Gastroesophageal sphincter (tissue), 4 donors: ENCODE measurements at places on chromosomes 1 and 21. TPM values are rescaled to one million over a fixed set of nuclear protein-coding genes. Genes with fewer than 3 reads are reported as not detected.
A peak's percentile ranks its signal among the peaks of the same experiment; 100 is the strongest.

DNA sequence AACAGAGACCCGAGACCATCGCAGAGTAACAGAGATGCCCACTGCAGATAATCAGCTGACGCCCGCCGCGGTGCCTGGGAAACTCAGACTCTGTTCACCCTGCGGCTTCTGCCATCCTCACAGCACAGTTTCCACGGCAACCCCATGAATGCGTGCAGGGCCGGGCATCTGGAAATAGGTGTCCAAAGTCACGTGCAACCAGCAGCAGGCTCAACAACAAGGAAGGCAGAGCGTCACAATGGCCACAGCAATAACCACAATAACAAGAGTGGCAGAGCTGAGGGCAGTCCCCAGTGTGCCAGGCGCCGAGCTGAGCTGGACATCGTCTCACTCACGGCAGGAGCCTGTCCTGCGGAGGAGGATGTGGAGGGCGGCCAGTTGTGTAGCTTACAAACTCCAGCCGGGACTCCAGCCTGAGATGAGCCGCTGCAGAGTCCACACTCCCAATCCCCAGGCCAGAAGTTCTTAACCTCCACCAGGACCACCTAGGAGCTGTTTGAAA lies 102.0 kb downstream of the CRYAA start:
- no peak for ATAC-seq

DNA sequence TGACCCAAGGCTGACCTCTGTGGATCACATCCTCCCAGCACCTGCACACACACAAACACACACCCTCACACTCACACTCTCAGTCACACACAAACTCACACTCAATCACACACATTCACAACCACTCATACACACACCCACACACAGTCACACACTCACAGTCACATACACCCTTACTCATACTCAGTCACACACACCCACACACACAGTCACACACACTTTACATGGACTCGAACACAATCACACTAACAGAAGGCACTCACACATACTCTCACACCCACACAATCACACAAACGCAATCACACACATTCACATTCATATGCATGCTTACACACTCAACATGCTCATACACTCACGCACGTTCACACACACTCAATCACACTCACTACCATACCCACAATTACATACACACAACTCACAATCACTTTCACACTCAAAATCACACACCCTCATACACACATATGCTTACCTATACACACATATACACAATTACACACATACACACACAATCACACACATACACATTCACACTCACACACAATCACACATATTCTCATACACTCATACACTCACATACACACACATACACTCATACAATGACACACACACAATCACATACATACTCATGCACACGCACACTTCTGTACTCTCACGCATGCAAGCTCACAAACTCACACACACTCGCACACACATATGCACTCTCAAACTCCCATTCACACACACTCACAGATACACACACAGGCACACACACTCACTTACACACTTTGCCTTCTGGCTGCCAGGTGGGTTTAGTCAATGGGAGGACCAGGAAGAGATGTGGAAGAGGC lies 6.1 kb downstream of the MEGF6 start:
- ATAC-seq = no peak

GRCh38 chr1:211583011-211583992 lies 4.3 kb upstream of the SLC30A1 start:
- no peak for ATAC-seq

DNA sequence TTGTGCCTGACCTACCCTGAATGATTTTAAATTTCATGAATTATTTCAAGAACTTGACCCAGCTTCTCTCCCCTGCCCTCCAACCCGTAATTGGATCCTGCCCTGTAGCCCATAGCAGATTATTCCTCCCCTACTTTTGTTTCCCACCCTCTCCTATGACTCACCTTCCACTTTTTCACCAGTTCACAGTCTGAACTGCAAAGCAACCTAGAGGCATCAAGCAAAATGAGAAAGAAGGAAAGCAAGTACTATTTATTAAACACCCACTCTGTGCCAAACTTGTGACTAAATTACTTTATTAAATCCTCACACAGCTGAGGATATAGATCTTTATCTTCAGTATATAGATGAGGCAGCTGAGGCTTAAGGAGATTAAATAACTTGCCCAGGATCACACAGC lies 20.7 kb upstream of the IKBKE start:
- no peak for ATAC-seq

GRCh38 chr21:43770066-43770655 lies 5.9 kb downstream of the CSTB start:
- no peak for ATAC-seq

DNA sequence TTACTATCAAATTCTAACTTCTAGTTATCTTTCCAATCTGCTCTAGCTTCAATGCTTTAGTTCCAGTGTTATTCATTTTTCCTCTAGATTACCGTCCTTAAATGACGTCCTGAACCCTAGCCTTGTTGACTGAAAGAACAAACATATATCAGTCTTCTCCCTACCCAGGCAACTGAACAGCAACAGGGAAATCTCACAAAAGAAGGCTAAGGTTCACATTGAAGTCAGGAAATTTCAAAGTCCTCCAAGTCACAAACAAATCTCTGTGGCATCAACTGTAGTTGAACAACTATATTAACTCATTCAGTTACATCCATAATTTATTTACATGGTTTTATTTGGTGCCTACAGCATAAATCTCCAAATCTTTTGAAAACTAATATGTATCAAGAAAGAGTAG lies 19.5 kb downstream of the FOXJ3 start:
- no peak for ATAC-seq

GRCh38 chr21:41304068-41304720 lies 12.4 kb upstream of the FAM3B start:
- no peak for ATAC-seq

DNA sequence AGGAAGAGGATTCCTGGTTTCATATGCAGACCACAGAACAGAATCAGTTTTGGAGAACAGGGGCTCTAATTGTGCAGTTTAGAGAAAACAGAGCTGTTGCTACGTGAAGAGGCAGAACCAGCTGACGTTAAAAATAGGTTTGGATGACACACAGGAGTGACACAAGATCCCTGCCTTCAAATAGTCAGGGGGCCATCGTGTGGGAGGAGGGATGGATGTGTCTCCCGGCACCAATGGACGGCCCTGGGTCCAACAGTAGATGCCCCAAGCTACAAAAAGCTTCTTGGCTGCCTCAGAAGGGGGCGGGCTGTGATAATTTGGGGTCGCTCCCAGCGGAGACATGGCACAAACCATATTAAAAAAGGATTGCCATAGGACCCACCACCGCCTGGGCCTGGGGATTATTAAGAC lies 87.8 kb downstream of the MRPL37 start:
- ATAC-seq = peak; percentile 23

GRCh38 chr1:44089371-44090048 lies 29.1 kb upstream of the KLF17 start:
- ATAC-seq = no peak

DNA sequence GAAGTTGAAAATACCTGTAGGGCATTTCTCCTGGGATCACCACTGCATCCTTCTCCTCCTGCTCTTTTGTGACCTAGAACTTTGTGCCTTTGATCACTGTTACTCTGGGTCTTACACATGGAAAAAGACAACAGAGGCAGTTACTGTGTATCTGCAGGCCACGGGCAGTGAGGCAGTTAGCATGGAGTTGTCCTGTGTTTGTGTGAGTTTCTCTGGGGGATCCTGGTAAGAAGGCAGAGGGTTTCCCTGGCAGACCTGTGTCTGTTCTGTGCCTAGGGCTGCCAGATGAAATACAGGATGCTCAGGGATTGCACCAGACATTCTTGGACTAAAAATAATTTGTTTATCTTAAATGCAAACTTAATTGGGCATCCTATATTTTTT lies 44.4 kb upstream of the SCCPDH start:
- no peak for ATAC-seq

DNA sequence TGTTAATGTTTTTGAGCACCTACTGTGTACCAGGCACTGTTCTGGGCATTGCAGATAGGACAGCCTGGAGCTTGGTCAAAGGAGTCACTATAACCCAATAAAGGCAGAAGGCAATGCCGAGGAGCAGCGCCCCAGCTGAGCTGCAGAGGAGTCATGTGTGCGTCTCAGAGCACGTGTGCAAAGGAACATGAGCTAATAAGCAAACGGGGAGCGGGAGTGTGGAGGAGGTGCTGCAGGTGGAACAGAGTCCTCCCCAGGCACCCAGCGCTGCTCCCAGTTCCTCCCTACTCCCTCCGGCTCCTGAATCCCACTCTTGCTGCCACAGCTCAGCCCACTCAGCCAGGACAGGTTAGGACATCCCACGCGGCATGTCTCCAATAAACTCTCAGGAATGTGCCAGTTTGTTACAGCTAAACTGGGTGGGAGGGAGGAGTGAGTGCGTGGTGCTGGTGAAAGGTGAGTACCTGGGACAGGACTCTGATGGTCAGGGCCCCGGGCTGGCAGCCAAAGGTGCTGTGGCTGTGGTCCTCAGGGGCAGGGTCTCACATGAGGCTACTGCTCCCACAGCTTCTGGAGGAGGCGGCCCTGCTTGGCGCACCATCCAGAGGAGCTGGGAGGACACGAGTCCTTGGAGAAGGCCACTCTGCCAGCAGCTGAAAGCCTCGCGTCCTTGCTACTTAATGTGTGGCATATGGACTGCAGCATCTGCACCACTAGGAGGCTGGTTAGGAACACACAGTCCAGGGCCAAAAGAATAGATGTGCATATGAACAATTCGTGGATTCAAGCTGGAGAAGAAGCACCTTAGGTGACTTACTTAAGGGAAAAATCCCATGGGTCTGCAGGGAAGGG lies 52.3 kb downstream of the GRIK3 start:
- no peak for ATAC-seq

- no peak for ATAC-seq
Observed at GRCh38 chr1:154712166-154712810, 104.3 kb upstream of the ADAR start.

GRCh38 chr1:159914252-159915018 lies 10.9 kb downstream of the TAGLN2 start:
- no peak for ATAC-seq

- ATAC-seq = no peak
Observed at GRCh38 chr1:31943546-31944184, 5.5 kb upstream of the PTP4A2 start.

DNA sequence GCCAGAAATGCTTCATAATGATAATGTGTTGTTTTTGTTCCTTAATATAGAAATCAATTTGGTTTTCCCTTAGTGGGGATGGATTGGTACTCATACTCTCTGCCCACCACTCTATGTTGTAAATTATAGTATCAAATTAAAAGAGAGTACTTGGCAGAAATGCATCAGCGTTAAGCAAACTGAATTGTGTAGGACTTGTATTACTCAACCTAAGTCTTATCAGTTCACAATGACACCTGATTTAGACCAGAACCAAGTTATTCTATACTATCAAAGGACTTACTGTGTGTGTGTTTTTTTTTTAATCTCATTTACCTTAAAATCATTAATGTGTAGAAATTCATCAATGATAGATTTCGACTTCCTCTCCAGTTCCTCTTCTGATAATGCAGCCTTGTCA lies 62.0 kb upstream of the HP1BP3 start:
- no peak for ATAC-seq

DNA sequence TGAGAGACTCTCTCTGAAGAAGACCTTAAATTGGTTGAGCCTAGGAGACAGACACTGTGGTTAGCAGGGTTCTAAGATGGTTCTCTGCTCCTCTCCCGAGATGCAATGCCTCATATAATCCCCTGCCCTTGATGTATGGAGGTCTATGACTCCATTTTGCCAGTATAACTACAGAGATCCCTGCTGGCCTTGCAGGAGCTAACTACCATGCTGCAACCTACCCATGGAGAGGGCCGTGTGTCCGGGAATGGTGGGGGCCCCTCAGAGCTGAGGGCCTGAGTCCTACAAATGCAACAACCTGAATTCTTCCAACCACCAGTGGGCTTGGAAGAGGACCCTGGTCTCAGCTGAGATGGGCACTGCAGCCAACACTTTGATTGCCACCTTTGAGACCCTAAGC lies 388.0 kb downstream of the SETD4 start:
- no peak for ATAC-seq

DNA sequence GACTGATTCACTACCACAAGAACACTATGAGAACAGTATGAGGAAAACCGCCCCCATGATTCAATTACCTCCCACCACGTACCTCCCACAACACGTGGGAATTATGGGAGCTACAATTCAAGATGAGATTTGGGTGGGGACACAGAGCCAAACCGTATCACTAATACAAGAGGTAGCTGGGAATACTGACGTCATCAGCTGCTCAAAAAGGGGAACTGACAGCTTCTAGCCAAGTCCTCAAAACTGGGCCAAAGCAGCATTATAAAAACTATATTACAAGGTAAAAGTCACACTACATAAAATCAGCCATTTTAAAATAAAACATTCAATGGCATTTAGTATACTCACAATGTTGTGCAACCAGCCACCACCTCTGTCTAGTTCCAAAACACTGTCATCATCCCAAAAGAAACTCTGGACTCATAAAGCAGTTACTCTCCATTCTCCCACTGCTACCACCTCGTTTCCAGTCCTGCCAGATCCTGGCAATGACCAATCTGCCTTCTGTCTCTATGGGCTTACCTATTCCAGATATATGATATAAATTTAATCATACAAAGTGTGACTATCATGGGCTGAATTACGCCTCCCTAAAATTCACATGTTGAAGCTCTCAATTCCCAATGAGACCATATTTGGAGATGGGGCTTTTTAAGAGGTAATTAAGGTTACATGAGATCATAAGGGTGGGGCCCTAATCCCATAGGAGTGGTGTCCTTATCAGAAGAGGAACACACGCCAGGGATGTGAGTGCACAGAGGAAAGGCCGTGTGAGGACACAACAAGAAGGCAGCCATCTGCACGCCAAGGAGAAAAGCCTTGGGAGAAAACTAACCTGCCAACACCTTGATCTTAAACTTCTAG lies 192.1 kb downstream of the SETD4 start:
- ATAC-seq = no peak

DNA sequence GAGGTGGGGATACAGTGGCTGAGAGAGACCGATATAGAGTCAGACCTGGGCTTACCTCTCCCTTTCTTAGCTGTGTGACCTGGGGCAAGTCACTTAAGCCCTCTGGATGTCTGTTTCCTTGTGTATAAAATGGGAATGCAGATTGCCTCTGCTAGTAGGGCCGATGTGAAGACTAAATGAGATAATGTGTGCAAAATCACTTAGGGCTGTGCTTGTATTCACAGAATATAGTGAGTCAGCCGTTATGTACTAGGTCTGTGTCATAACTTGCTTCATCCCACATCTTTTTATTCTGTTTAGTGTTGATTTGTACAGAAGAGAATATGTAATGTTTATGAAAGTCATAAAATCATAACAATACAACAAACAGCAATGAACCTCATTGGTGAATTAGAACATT lies 56.0 kb downstream of the PTPRU start:
- no peak for ATAC-seq

Gene TNFSF18
- not detected for total RNA-seq

Gene TSPEAR
- total RNA-seq = not detected

Gene GPA33
- not detected for total RNA-seq

Gene HSD3B1
- total RNA-seq = not detected

Gene S100A4
- 257 TPM for total RNA-seq

Gene AK4
- 59.8 TPM for total RNA-seq

Gene LCE6A
- total RNA-seq = not detected

Gene SELL
- total RNA-seq = 2.1 TPM

Gene SHISA4
- total RNA-seq = 18.9 TPM

Gene MAP3K6
- total RNA-seq = 60.3 TPM

Gene MYOG
- total RNA-seq = not detected
